ENCODE measurements at places on chromosomes 11 and 22.

DNA sequence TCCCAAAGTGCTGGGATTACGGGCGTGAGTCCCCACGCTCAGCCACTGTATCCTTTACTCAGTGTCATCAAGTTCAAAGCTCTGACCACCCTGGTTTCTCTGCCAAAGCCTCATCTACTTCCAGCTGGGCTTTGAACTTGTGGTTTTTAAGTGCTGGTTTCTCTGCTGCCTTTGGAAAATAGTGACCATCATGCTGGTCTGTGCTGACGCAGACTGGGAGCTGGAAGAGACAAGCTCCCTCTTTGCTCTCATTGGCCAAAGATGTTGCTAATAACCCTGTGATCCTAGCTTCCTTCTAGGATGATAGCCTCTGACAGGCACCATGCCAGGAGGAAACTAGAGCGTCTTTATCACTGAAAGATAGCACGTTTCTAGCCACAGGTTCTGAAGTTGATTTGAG, 62.4 kb downstream of the ALX4 start:
- DNase-seq = no peak

- no peak for DNase-seq
These were observed 355.3 kb upstream of the CCDC90B start for GRCh38 chr11:83641511-83641910.

DNA sequence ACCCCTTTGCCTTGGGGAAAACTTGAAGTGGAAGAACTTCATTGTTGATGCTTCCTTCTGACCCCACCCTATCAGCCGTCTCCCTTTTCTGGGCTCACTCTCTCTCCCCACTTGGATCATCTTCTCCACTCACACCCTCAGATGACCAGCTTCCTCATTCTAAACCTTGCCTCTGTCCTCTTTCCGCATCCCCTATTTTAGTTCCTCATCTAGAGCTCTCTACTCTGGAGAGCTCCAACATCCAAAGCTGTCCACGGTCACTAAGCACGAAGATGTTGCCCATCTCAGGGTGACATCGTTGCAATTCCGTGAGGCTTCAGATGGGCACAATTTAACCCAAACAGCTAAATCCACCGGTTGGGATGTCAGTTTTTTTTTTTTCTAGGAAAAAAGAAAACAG, 31.6 kb upstream of the ME3 start:
- DNase-seq = no peak

DNA sequence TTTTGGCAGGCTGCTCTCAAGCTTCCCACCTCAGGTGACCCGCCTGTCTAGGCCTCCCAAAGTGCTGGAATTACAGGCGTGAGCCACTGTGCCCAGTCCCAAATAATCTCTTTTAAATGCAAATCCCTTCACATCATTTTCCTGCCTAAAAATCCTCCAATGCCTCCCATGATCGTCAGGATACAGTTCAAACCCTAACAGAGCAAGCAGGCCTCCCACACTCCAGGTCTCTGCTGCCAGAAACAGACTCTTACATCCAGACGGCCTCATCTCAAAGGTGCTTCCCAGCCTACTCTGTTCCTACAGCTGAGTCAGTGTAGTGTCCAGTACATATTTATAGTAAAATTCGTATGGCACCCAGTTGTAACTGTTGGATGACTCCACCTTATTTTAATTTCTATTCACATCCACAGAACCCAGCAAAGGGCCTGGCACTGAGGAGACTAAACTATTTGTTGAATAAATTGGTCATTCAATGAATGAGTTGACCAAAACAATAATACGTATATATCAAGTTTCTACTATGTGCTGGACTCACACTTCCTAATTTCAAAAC, 8.2 kb downstream of the SIRT3 start:
- DNase-seq = no peak

GRCh38 chr22:49934891-49935557, 16.6 kb downstream of the CRELD2 start:
- DNase-seq = peak; percentile 75

DNA sequence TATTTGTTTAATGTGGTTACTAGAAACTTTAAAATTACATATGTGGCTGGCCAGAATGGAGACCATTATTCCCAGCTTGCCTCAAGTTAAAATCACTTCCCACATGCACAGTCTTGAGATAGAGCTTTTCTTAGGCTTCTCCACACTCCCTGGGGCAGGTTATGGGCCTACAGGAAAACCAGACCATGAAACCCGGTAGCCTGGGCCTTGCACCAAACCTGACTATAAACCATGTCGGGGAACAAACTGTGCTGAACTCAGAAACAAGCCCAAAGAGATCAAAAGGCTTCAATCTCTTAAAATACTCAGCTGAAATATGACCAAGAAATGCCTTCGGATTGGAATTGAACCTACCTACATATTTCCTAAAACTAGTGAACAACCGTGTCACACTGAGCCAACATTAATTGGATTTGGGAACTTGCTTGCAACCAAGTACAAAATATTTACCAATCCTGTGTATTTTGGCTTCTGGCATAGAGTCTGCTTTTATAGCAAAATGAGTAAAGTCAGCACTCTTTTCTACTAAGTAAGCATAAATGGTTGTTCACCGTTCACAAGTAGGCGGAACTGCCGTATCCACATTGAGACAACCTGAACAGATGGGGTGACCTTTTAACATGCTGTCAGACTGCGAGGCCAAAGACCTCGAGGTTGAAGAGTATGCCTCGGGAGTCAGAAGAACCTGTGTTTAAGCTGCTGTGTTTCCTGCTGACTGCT, 199.5 kb downstream of the FAM76B start:
- no peak for DNase-seq

DNA sequence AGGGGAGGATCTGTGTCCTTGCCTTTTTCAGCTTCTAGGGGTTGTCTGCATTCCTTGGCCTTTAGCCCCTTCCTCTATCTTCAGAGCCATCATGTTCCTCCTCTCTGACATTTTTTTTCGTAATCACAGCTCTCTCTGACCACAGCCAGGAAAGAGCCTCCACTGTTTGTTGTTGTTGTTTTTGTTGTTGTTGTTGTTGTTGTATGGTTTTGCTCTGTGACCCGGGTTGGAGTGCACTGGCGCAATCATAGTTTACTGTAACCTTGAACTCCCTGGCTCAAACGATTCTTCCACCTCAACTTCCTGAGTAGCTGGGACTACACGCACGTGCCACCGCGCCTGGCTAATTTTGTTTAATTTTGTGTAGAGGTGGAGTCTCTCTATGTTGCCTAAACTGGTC, 55.3 kb upstream of the KCNQ1OT1 start:
- DNase-seq = no peak

GRCh38 chr22:33492210-33492651, 428.0 kb downstream of the LARGE1 start:
- peak; percentile 14 for DNase-seq

GRCh38 chr11:73308961-73309919, 1.2 kb downstream of the ARHGEF17 start:
- peak; percentile 98 for DNase-seq

DNA sequence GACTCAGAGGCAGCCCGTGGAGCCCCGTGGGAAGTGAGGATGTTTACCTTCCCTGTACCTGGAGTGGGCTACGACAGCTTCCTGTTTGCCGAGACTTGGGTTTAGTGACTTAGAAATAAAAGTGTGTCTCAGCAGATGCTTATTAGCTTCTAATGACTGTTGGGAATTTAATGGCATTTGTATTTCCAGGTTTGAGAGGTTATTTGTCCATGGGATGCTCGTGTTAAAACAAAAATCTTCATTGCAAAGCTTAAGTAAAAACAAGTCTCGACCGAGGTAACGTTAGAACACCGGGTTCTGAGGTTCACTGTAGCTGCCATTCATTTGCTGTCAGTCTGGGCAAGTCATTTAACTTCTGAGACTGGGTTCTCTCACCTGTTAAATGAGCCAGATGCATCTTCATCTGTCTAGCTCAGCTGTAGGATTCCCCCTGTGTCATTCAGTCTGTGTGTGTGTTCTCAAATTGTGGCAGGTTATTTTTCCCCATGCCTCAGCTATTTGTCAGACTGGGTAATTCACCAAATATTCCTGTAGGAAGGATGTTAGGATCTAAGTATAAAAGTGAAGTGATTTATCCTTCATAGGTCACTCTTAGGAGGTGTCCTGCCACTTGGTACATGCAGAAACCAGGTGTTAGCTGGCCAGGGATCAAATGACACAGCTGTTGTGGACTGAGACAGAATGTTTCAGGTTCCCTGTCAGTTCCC, 791 bp downstream of the EI24 start:
- DNase-seq = no peak

- no peak for DNase-seq
These were observed 71.0 kb downstream of the MYEOV start for GRCh38 chr11:69364921-69365320.

DNA sequence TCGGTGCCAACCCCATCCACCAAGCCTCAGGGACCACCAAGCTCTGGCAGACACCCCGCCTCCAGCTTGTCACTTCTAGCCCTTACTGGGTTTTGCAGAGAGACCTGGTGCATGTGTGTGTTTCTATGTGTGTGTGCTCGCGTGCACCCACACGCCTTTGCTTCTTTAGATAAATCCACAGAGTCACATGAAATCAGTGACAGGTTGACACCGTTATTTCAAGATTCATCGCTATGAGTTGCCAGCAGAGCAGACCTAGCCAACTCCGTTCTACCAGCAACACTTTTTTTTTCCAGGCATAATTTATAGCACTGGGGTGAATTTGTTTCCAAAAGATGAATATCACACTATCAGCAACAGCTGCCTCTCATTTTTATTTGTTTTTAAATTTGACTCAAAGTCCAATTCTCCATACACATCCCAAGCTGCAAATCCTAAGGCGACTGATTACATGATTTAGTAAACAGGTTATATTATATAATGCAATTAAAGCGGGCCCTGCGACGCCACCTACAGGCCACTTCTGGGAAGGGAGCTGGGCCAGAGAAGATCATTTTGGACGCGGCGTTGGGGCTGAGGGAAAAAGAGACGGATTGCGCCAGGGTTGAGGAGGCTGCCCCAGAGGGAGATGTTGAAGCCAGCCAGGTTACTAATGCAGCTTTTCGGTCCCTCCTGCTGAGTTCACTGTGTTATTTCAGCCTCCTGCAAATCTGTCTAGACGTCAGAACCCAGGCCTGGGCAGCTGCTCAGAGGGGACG, 150.5 kb downstream of the FEZ1 start:
- peak; percentile 90 for DNase-seq

DNA sequence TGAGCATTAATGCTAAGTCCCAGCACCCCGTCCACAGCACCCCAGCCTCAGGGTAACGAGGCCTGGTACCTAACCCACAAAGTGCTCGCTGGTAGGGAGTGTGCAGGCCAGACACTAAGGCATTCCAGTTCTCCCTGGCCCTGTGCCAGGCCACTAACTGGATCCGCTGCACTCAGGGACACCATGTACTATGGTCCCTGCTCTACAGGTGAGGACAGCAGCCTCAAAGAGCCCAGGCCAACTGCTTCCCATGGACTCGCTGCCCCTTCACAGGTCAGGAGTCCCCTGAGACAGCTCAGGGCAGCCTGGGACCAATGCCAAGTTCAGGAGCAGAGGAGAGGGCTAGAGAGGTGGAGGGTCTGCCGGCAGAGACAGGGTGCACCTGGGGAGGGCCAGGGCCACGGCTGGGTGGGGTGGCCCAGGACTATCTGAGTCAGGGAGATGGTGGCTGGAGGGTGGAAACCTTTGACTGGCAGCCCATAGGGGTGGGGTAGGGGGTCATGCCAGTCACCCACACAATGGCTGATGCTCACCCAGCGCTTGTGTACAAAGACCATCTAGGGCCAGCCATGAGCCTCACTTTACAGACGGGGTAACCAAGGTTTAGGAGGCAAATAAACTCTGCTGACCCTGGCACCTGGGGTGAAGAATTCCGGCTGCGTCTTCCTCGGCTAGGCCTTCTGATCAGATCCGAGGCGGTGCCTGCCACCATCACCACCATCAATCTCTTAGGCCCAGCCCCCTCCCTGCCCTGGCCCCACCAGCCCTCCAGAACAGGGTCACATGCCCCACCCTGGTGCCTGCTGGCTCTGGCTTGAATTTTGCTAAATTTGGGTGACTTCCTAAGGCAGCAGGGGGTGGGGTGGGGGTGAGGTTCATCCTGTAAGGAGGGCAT, 5.6 kb downstream of the OSBPL5 start:
- DNase-seq = peak; percentile 79
